ENCODE measurements at places on chromosomes 6 and 20. TPM values are rescaled to one million over a fixed set of nuclear protein-coding genes. Genes with fewer than 3 reads are reported as not detected.

DOP1A gene
- 15.3 TPM for total RNA-seq

HLA-DQB1 gene
- not detected for total RNA-seq

DNA sequence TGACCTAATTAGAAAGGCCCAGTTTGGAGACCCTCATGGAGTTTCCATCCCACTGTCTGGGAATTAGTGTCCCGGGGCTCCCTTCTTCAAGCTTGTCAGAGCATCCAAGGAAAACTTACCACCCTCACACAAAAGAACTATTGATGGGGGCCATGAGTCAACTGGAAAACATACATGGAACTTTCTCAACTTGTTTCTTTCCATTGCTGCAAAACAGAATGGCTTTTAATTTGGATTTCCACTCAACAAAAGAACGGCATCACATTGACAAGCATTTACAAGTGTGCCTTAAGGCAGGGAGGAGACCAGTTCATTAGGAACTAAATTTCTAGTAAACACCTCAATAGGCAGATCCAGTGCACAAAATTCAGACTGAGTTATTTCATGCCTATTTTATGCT is 289.1 kb upstream of the PREP start:
- no peak for DNase-seq

SPATS1 gene
- total RNA-seq = not detected

- no peak for DNase-seq
Observed at GRCh38 chr6:133707456-133707855, 181.5 kb upstream of the TCF21 start.

TP53TG5 gene
- total RNA-seq = not detected

DNA sequence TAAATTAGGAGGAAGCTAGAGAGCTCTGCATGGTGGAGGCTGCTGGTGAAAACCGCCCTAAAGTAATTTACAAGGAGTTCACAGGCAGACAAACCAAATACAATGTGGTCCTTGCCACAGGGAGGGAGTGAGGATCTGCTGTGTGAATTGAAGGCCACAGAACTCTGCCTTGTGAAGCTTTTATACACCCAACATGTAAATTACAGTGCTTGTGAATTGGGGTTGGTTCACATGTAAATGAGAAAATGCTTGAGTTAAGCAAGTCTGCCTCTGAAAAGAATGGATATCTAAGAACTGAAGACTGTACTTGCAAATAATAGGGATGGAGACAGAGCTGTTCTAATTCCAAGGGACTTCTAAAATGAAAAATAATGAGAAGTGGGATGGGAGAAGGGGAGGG is 194.2 kb downstream of the SLC35F1 start:
- no peak for DNase-seq

GRCh38 chr6:138430361-138431145 is 26.5 kb downstream of the HEBP2 start:
- no peak for DNase-seq

DNA sequence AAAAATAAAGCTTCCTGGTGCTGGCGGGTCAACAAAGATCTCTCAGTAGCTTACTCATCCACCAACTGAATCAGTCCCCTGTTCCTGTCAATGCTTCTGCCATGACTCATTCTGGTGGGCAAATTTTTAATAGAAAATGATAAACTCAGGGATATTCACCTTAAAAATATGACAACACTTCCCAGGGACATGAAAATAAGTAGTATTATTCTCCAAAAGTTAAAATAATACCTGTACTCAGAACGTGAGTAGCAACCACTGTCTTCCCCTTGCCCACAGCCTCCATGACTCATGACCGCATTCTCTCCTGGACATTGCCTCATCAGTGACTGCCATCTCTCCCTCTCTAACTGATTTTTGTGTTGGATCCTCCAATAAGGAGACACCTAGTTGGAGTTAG is 552.3 kb downstream of the KIF16B start:
- DNase-seq = no peak

- no peak for DNase-seq
Observed at GRCh38 chr6:29694637-29695036, 13.7 kb upstream of the ZFP57 start.

PACRG gene
- total RNA-seq = 0.20 TPM

DNA sequence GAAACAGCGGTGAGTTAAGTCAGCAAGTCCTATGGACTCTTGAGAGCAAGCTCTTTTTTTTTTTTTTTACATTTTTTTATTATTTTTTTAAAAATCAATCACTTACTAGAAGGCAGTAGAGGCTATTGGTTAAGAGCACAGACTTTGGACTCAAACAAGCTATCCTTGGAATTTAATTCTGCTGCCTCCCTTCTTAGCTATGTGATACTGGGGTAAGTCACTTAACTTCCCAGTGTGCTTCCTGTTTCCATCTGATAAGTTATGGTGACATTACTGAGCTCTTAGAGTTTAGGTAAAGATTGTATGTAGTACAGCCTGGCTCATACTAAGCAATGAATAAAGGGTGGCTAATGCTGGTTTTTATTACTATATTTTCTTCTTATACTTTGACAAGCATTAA is 770.5 kb upstream of the FLRT3 start:
- DNase-seq = no peak

MICB gene
- 5.0 TPM for total RNA-seq

OR2J3 gene
- total RNA-seq = not detected

DNA sequence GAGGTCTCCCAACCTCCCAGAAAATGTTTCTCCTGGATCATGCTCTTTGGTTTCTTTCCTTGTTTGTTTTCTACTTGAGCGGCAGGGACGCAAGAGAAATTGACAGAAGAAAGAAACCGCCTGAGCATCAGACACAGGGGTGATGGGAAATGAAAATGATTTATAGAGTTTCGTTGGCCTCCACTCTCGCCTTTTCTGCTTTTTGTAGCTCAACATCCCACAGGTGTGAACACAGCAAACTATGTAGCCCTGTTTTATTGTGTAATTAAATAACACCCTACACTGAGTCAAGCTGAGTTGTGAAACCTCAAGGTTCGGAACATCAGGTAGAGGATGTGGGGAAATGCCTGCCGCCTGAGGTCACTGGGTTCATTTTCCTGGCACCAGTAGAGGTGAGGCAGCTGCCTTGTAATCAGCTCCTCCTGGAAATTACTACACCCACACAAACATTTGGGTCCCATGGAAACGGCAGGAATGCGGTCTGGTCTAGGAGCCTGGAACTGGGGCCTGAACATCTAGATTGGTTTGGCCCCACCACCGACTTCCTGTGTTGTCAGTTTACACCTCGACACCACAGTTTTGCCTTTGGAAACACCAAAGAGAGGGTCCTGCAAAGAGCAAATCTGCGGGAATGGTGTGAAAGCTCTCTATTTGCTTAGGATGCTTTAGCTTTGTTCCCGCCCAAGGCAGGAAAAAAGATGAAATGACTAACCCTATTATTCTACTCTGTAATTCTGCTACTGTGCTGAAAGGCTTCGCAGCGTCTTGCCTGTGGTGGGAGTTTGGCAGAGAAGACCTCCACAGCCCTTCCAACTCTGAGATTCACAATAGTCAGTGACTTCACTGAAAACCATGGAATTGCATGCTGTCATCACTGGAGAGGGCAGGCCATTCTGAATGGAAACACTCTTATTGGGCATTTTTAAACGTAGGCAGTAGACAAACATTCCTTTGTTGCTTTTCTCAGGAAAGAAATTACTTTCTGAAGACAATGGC is 53.0 kb downstream of the ADAT2 start:
- peak; percentile 82 for DNase-seq

CAGE1 gene
- total RNA-seq = 0.20 TPM

- no peak for DNase-seq
Observed at GRCh38 chr6:100493206-100493888, 28.6 kb upstream of the SIM1 start.

TMC2 gene
- not detected for total RNA-seq

DNA sequence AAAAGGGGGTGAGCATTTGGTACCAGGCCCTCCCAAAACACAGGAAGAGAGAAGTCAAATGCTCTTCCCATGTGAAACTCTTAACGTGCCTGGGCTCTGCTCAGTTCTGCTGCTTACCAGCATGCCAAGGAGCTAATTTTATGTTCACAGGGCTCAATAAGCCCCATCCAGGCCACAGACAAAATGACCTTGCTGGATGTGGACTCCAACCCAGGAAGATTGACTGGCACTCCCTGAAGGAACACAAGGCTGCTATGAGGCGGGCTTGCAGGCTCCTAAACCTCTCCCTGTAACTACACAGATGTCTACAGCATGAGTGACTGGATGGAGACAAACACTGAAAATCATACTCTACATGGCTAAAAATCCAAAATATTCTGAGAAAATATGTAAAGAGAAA is 50.6 kb downstream of the CHD6 start:
- no peak for DNase-seq

GRCh38 chr6:78909391-78909790 is 42.0 kb downstream of the IRAK1BP1 start:
- no peak for DNase-seq

PTGIS gene
- 0.44 TPM for total RNA-seq

- DNase-seq = no peak
Observed at GRCh38 chr6:128659276-128659675, 138.9 kb upstream of the PTPRK start.

- DNase-seq = peak; percentile 63
Observed at GRCh38 chr6:132964101-132964867, 149.9 kb downstream of the RPS12 start.

DNA sequence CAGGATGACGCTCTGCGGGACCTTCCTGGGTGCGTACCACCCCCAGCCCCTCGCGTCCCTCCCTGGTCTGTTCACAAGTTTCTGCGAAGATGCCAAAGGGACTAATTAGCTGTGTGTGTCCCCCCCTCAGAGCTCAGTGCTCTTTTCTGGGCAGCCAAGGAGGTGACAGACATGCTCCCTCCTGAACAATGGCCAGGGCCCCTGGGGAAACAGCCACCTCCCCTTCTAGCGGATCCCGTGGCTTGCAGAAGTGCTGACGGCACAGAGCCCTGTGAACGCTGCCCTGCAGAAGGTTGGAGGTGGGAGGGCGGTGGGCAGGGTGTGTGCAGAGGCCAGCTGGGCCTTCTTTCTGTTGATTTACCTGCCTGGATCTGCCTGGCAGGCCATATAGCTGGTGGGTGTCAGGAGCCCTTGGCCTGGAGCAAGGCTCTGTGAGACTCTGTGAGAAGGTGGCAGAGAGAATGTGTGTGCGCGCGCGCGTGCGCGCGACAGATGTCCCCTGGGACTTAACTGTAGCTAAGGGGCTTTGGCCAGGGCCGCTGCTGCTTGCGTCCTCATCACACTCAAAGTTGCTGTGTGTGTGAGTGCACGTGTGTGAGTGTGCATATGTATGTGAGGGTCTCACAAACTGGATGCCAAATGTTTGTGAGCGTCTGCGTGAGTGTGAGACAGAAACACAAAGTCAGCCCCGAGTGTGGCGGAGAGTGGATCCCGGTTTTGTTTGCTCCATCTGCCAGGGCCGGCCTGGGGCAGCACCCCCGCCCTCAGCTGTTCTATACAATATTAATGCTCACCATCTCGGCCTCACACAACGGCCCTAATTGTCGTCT is 3.5 kb upstream of the MYT1 start:
- DNase-seq = no peak

- no peak for DNase-seq
Observed at GRCh38 chr6:76422511-76423213, 350.2 kb upstream of the IMPG1 start.

FAM217B gene
- total RNA-seq = 2.4 TPM

- DNase-seq = no peak
Observed at GRCh38 chr6:34705241-34705640, 8.7 kb upstream of the ILRUN start.

DNA sequence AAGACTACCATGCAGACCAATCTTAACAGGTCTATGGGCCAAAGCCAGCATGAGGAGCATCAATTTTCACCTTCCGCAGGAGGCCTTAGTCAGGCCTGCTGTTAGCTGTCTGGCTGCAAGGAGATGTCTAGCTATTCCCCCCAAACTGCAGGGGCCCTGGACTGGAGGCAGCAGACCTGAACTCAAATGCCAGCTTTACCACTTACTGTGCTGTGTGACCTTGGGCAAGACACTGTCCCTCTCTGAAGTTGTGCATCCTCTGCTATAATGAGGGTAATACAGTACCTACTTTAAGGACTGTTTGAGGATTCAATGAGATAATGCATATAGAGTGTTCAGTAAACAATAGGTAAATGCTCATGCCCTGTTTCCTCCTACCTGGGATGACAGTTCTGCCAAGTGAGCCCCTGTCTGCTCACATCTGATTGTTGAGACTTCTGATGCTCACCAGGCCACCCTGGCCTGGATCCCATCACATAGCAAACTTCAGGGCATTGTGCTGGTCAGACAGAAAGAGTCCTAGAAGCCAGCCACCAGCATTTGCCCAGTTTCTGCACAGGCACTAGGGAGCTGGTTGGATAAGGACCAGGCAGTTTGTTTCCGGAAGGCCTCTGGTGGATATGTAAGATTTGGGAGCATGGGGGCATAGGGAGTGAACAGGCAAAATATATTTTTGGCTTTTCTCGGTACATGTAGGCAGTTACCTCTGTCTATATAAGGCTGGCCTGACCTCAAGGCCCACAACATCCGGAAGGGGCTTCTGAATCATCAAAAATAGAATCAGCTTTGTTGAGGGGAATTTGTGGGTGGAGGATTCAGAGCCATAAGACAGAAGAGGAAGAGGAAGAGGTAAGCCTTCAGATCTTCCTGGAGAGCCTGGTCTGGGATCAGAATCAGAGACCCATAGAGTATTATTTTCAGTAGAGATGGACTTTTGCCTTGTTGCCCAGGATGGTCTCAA is 2.3 kb upstream of the OCSTAMP start:
- no peak for DNase-seq

DNA sequence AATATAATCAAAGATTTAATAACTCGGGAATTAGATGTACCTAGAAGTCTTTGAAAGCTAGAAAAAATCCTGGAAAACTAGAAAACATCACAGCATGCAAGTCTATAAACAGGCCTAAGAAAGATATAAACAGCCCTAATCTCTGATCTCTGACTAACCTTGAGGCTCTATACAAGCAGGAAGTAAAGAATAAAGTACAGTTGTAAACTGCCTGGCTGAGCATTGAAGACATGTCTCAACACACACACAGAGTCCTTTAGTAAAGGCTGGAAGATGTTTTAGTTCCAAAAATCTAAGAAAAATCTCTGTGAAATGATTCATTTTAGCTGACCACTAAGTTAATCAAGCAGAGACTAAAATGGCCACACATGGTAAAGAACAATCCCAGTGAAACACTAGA is 774.5 kb downstream of the EYS start:
- DNase-seq = peak; percentile 23

ADGRF5 gene
- 57.3 TPM for total RNA-seq

DNA sequence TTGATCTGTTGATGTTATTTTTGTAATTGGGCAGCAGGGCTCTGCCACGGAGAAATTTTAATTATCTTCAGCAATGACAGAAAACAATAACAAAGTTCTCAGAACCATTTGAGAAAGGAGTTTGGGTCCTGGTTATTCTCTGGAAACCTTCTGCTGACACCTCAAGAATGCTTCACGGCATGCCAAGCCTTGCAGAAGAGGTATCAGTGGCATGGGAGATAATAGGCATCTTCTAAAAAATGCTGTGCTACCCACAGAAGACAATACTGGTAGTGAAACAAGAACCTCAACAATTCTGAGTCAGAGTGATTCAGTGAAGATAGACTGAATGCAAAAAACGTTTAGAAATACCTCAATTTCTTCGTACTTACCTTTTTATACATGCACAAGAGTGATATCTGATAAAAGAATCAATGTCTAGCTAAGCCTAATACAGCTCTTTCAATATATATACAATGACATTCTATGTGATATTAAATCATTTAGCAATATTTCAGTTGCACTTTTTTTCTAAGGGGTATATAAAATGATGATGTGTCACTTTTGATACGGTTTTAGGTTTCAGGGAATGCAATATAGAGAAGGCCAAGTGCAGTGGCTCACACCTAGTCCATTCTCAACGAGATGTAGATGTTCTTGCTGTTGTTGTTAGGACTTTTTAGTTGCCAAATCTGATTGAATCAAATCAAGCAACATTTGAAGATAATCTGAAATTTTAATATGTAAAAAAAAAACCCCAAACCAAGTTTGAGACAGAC is 110.4 kb upstream of the COL21A1 start:
- no peak for DNase-seq

GRCh38 chr20:24892931-24893330 is 56.1 kb upstream of the CST7 start:
- DNase-seq = no peak
